Hair follicle dermal papilla cell (primary cell): ENCODE measurements at places on chromosomes 7 and 10. TPM values are rescaled to one million over a fixed set of nuclear protein-coding genes. Genes with fewer than 3 reads are reported as not detected.

CADPS2 gene
- total RNA-seq: 15.3 and 24.5 TPM in 2 replicates

AOAH gene
- total RNA-seq: not detected in 2 replicates

KIAA1217 gene
- 12.2 and 18.2 TPM in 2 replicates for total RNA-seq

ASAH2 gene
- 0.12 and 0.49 TPM in 2 replicates for total RNA-seq

ANKRD7 gene
- total RNA-seq: 2.9 and 3.1 TPM in 2 replicates

PAX4 gene
- not detected in 2 replicates for total RNA-seq

OR13A1 gene
- not detected in 2 replicates for total RNA-seq

EXOC6 gene
- total RNA-seq: 4.1 and 4.9 TPM in 2 replicates

VSTM4 gene
- total RNA-seq: 71.4 and 77.0 TPM in 2 replicates

ATG9B gene
- under 0.01 and 0.16 TPM in 2 replicates for total RNA-seq

PPP1R3C gene
- total RNA-seq: 75.5 and 139 TPM in 2 replicates
